ENCODE measurements at places on chromosomes 6 and 20.

DNA sequence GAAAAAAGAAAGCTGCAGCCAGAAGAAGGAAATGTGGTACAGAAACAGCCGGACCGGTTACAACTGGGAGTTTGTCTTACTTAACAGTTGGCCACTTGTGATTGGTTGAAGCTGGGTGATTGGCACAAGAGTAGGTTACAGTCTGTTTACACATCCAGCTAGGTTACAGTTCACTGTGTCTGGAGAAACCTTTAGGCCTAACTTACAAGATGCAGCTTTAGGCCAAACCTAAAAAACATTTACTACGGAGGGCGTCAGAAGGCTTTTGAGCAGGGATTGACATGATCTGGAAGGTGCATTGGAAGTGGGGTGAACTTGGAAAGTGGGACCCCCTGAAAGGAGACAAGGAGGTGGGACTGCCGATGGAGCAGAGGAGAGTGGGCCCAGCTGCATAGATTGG lies 122.3 kb downstream of the BANF2 start:
- DNase-seq: peak; percentile 71

DNA sequence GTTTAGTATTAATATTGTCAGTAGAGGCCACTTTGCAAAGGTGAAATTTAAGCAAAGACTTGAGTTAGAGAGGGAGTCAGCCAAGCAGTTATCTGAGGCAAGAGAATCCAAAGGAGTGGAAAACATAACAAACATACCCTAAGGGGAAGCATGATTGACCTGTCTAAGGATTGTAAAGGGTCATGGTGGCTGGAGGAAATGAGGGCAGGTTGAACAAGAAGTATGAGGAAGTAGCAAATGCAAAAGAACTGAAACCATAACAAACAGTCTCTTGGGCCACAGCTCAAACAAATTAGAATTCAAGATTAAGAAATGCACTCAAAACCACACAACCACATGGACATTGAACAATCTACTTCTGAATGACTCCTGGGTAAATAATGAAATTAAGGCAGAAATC lies 103.2 kb downstream of the FBXO5 start:
- no peak for DNase-seq

GRCh38 chr6:56033401-56033800 lies 158.0 kb upstream of the BMP5 start:
- no peak for DNase-seq

GRCh38 chr6:41208439-41209106 lies 7.6 kb upstream of the TREML2 start:
- DNase-seq: no peak

GRCh38 chr20:45091366-45091765 lies 9.6 kb downstream of the KCNS1 start:
- DNase-seq: no peak

- no peak for DNase-seq
Measured at GRCh38 chr6:24147511-24148153, 21.6 kb downstream of the NRSN1 start.

DNA sequence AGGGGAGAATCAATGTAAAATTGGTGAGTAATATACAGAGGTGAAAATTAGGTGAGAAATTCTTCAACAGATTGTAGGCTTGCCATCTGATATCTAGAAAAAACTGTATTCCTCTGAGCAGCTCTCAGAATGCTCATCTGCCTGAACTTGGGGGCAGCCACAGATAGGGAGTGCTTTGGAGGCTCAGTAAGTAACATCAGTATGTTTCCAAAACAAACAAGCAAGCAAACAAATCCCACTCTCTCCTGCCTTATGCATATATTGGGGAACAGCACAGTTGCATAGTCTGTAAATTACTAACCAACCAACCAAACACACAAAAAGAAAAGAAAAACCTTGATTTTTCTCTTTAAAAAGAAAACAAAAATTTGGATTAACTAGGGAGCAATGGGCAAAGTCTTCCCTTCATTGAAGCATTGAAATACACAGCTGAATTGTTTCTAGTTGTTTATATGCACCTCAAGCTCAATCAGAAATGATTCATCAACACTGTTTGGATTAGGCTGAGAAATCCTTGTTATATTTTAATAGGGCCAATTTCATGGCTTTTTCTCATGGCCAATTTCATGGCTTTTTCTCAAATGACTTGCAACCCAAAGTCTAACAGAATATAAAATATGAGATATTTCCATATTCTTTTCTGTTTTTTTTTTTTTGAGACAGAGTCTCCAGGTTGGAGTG lies 50.1 kb upstream of the DEK start:
- peak; percentile 54 for DNase-seq

GRCh38 chr6:31775184-31775583 lies 1.9 kb downstream of the VWA7 start:
- no peak for DNase-seq
